ENCODE measurements at places on chromosomes 3 and 15.

GRCh38 chr15:34855413-34855812, 60.1 kb upstream of the ACTC1 start:
- peak; percentile 20 for DNase-seq

GRCh38 chr3:161673866-161674265, 177.3 kb downstream of the OTOL1 start:
- no peak for DNase-seq

DNA sequence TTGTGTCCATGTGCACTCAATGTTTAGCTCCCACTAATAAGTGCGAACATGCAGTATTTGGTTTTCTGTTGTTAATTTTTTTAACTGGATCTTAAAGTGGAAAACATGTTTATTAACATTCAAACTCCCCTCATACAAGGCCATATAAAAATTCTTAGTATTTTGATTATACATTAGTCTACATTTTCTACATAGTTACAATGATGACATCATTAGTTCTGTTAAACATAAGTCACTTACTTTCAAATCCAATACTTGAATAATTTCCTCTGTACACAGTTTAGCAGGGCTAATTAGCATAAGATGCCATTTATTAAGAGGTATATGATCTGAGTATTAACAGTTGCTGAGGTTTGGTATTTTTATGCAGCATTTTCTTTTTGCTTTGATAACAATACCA, 91.3 kb upstream of the CCDC39 start:
- no peak for DNase-seq

- DNase-seq: no peak
Observed at GRCh38 chr3:144652573-144652972, 681.0 kb downstream of the DIPK2A start.

DNA sequence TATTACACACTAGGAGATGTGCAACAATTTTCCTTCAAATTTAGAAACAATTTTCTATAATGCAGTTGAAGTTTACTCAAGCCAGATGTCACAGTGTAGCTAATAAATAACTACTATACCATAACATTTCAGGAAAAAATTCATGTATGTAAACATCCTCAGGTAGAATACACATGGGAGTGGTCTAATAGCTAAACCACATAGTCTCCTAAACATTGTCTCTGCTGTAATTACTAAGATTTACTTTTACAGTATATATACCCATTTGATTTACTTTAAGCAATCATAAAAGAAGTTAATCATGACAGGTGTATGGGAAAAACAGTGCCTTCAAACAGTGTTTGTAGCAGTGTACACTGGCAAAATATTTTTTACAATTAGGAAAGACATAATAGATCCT, 110.1 kb upstream of the GRM7 start:
- DNase-seq: no peak

- no peak for DNase-seq
Observed at GRCh38 chr15:67146875-67147381, 81.5 kb downstream of the SMAD3 start.

DNA sequence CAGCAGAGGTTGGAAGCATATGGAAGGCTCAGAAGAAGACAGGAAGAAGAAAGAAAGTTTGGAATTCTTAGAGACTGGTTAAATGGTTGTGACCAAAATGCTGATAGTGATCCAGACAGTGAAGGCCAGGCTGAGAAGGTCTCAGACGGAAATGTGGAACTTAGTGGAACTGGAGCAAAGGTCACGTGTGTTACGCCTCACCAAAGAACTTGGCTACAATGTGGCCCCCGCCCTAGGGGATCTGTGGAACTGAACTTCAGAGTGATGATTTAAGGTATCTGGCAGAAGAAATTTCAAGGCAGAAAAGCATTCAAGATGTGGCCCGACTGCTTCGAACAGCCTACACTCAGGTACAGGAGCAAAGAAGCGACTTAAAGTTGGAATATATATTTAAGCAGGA, 83.1 kb downstream of the MYO5A start:
- no peak for DNase-seq

GRCh38 chr15:41957021-41957897, 15.1 kb downstream of the EHD4 start:
- no peak for DNase-seq

DNA sequence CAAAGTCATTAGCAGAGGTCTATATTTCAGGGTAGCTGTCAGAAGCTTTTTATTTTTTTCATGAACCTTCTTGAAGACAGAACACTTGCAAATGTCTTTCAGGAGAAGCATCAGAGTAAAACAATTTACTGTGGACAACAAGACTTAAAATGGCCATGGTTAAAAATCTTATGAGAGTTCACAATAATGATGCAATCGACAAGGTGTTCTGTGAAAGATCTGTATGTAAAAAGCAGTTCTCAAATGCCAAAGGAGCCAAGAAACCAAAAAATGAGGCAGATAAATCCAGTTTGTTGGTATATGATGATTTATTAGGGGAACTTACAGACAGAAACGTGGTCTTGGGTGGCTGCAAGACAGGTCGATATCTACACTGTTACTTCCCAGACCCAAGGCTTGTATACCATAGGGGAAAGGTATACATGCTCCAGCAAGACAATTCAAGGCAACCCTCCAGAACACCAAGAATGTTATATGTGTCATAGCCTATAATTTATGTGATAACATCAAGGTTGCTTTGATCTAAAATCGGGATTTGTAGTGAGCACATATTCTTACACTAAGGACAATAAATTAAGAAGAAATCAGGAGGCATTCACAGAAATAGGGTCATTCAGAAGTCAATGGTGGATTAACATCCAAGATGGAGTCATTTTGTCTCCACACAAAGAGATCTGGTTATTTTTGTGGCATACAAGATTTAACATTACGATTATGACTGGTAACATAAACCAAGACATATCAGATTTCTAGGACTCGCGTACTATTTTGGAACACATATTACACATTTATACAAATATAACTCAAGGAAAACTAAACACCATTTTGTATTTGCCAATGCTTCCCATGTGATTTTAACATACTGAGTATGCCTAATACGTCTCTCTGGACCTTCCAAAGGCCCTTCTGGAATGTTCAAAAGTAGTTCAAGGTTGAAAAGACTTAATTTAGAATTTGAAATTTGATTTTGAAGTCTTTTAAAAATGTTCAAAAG, 316.4 kb downstream of the THSD4 start:
- no peak for DNase-seq

DNA sequence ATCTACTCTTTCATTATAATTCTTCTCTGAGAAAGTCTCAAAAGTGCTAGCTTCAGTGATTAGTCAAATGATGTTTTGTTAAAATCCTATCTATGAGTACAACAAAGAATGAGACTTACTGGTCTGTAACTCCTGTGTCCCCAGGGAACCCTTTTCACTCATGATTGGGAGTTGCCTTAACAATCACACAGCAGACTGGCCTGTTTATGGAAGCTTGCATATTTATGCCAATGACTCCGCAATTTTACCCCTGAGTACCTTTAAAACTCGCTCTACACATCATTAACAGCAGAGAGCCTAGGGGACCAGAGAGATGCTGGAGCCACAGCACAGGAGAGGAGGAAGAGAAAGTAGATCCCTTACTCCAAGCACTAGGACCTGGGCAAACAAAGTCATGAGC, 628.1 kb downstream of the IGSF11 start:
- DNase-seq: no peak

GRCh38 chr15:83123529-83123928, 16.1 kb downstream of the TM6SF1 start:
- DNase-seq: peak; percentile 18

- DNase-seq: no peak
Observed at GRCh38 chr3:195204360-195205163, 66.4 kb downstream of the XXYLT1 start.

DNA sequence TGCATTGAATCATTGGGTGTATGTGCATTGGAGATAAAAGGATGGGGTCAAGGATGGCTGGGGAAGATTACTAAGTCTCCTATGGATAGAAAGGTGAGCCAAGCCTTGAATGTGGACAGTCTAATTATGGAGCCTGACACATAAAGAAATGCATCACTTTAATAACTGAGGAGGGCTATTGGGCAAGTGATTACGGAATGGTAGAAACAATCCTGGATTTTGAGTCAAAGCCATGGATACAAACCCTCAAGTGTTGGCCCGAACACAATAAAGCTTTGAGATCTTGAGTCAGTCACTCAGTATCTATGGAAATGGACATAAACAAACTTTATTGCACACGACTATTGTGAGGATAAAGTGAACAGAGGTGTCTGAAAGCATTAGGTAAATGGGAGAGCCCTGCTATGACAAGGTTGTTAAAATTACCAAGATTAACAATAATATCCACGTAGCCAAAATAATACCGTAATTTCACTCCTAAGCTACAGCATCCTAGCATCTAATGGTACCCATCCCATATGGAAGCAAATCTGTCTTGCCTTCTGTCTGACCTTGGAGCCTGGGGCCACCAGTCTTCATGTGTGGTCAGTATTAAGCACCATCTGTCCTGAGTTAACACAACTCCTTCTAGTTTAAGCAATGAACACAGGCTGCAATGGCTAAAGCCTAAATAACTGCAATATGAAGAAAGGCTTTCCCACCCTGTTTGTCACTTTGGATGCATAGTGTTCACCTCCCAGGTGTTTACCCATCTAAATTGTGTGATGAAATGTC, 136.9 kb upstream of the PRICKLE2 start:
- DNase-seq: no peak
